Central memory CD4-positive, alpha-beta T cell (primary cell): ENCODE measurements at places on chromosomes 12 and 14.

- DNase-seq: no peak
Measured at GRCh38 chr12:52748578-52748977, 28.6 kb downstream of the KRT76 start.

- no peak for DNase-seq
Measured at GRCh38 chr12:99619389-99620158, 28.0 kb upstream of the GARIN6 start.

- DNase-seq: no peak
Measured at GRCh38 chr12:49413796-49414195, 46.5 kb downstream of the SPATS2 start.

DNA sequence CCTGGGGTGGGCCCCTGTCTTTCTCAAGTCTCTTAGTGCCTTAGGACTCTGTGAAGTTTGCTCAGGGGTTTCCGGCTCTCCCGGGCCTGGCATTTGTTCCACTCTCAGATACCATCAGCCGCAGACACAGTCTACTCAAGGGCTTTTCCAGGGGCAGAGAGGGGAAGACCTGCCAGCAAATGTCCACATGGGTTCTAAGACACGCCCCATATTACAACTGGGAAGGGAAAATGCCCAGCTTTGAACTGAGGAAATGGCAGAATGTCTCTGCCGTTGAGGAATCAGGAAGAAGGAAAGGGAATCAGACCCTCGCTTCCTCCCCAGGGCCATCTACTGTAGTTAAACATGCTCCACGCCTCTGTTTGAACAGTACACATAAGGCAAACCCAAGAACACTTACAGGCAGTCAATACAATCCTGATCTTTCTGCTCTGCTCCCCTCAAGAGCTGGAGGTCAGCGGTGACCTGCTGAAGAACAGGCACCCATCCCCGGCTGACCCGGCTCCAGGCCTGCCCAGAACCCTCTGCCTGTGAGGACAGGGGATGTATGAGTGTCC is 7.9 kb downstream of the CCDC85C start:
- no peak for DNase-seq

- DNase-seq: no peak
Measured at GRCh38 chr12:54369597-54370131, 5.4 kb upstream of the GPR84 start.

DNA sequence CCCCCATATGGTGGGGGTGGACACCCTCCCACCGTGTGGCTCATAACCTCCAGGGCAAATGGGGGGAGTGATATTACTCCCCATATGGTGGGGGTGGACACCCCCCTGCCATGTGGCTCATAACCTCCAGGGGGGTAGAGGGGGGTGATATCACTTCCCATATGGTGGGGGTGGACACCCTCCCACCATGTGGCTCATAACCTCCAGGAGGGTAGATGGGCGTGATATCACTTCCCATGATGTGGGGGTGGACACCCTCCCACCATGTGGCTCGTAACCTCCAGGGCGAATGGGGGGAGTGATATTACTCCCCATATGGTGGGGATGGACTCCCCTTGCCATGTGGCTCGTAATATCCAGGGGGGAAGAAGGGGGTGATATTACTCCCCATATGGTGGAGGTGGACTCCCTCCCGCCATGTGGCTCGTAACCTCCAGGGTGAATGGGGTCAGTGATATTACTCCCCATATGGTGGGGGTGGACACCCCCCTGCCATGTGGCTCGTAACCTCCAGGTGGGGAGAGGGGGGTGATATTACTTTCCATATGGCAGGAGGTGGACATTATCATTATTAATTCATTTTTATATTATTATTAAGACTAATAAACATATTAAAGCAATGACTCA is 51.2 kb upstream of the OXA1L start:
- no peak for DNase-seq

DNA sequence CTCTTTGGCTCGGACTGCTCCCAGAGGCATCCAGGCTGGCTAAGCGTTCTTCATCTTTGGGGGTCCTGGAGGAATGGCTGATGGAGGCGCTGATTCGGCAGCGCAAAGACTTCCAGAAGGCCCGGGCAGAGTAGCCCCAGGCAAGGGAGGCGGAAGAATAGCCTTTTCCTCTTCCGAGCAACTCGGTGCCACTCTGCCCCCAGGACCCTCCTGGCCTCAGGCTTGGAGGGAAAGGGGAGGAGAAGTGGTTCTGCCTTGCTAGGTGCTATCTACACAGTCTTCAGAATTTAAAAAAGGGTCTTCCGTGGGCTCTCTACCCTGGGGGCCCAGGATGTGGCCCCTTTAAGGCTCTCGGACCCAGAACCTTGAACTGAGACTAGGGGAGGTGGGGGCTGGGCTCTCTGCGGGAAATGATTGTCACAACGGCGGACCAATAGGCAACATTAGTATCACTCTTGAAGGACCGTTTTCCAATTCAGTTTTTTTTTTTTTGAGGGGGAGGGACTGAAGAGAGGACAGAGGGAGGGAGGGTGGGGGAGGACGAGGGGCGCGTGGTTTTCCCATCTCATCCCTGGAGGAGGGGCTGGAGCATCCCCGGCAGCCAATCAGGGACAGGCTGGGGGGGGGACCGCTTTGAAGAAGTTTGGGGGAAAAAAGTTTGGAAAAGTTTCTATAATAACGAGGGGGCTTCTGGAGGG is at the start of gene NFATC4:
Gene NFATC4 (plus strand): TSS at position 671 of the 698 bp plus-strand sequence. CDS start 157 bp downstream, outside the sequence.
- DNase-seq: peak; percentile 4

DNA sequence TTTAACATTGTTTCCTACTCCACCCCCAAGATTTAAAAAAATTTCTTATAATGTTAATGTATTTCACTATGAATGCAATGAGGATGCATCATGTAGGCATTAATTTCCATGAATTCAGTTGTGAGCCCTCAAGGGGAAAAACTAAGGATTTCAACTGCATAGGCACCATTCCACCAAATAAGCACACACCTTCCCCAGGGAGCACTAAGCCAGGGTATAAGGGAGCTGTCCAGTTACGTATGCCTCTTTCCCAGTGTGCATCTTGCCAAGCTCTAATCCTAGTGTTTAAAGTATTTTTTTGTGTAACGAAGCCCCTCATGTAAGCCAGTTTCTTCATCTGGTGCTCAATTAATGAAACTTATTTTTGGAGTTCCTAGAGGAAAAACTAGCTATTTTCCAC is 6.6 kb downstream of the FERMT2 start:
- DNase-seq: no peak

GRCh38 chr12:68832504-68832867 is 24.5 kb downstream of the MDM2 start:
- no peak for DNase-seq

DNA sequence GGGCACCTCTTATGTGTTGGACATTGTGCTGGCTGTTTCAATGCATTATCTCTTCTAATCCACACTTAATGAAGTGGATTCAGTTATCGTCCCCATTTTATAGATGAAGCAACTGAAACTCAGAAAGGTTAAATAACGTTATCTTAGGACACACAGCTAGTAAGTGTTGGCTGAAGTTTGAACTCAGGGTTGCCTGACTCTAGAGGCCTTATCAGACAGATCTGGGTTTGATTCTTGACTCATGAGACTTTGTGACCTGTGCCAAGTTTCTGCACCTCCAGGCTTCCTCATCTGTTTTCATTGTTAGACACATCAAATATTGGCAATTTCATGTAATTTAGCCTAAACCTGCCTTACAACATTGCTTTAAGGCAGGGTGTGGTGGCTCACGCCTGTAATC is 18.2 kb upstream of the IRF2BPL start:
- no peak for DNase-seq

DNA sequence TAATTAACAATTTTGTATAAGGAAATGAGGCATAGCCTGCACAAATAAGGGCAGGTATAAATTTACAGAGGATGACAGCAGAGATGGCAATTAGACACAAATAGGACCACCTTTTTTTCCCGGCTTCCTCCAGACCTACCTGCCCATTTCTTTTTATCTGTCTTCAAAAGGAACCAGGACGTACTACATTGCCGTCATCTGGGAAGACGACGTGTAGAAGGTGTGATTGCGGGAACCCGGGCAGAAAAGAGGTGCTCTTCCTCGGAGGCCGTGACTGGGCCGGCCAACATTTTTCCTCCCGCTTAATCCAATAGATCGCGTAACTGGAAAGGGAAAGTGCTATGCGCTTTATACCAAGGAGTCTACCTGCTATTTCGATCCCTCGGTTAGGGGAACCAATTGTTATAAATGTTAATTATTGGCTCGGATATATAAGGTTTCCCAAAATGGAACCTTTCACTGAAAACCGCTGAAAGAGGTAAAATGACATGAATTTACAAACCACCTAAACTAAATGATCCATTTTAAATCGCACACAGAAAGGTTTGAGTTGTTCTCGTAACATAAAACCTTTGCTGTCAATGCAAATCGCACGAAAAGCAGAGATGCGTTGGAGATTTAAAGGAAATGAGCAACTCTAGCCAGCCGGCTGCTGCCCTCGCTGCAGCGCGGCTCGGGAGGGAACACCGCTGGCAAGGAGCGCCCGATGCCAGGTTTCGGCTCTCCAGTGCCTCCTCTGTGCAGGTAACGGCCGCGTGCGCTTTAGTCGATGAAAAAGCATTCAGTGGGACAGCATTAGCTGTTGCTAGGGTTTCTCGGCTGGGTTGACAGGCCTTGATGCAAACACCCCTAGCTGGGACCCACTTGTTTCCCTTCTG is 2.8 kb upstream of the SIX1 start:
- DNase-seq: no peak

DNA sequence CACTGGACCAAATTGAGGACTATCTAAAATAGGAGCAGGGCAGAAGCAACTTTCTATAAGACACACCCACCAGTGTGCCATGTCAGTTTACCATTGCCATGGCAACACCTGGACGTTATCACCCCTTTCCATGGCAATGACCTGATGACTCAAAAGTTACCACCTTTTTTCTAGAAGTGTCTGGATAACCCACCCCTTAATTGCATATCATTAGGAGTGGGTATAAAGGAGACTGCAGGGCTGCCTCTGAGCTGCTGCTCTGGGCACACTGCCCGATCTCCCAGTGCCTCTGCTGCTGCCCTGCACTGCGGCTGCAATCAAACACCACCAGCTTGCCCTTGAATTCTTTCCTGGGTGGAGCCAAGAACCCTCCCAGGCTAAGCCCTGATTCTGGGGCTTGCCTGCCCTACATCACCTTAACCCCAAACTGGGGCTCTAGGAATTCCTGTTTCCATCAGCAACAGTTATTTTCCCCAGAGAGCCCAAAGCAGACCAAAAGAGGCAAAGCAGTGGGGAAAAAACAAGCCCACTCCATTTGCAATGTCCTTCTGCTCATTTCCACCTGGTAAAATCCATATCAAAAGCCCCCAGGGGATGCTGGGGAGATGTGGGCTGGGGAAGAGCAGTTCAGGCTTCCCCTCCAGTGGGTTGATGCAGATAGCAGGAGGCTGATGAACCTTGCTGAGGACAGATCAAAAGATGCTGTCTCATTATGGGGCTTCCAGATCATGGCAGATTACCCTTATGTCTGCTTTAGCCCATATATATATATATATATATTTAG is 129.5 kb upstream of the NCOR2 start:
- no peak for DNase-seq

DNA sequence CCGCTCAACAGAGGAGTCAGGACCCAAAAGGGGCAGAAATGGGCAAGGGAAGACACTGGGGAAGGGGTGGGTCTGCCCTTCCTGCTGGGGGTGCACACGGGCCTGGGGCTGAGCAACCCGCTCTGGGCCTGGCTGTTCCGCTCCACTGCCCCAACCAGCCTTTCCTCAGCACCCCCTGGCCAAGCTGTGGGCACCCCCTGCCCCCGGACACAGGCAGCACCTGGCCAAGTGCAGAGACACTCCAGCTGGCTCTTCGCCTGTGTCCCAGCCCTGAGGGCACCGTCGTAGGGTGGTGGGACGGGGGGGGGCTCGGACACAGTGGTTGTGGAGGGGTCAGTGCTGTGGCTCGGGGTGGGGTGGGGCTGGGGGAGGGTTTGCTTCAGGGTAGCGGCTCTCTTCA is 10.3 kb downstream of the PACS2 start:
- DNase-seq: no peak

DNA sequence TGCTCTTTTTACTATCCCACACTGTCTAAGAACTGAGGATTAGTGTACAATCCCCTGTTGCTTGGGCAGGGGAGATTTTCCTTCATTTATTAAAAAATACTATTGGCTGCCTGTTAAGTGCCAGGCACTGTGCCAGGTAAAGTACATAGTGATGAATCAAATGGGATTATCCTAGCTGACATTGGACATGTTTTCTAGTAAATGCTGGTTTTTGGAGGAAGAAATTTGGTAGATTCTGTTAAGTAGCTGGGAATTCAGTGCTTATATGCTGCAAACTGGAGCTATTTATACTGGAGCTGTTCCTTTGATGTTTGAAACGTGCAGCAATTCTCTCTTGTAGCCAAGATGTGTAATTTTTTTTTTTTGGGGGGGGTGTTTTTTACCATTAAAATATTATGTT is 299.6 kb downstream of the EMP1 start:
- no peak for DNase-seq

DNA sequence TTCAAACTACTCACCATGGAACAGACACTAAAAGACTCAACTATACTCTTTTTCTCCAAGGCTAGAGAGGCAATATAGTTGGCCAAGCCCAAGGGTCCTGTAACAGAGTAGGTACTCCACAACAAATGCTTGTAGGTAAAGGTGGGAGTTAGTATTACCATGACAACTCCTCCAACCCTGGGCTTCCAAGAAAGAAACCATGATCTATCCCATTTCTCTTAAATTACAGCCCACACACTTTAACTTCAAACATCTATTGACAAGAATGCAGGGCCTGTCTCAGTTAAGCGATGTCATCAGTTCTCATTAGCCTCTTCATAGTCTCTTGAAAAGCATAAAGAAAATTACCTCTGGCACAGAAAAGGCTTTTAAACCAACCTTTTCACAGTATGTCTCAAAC is 25.0 kb downstream of the ERH start:
- no peak for DNase-seq

GRCh38 chr14:70934502-70935134 is 27.4 kb downstream of the PCNX1 start:
- no peak for DNase-seq

- no peak for DNase-seq
Measured at GRCh38 chr12:107992870-107993451, 136.1 kb upstream of the WSCD2 start.

GRCh38 chr14:104977681-104978653 is at the start of gene AHNAK2:
Gene AHNAK2 (minus strand): TSS chr14:104978374. CDS start chr14:104978237, 137 bp downstream.
- DNase-seq: peak; percentile 29

DNA sequence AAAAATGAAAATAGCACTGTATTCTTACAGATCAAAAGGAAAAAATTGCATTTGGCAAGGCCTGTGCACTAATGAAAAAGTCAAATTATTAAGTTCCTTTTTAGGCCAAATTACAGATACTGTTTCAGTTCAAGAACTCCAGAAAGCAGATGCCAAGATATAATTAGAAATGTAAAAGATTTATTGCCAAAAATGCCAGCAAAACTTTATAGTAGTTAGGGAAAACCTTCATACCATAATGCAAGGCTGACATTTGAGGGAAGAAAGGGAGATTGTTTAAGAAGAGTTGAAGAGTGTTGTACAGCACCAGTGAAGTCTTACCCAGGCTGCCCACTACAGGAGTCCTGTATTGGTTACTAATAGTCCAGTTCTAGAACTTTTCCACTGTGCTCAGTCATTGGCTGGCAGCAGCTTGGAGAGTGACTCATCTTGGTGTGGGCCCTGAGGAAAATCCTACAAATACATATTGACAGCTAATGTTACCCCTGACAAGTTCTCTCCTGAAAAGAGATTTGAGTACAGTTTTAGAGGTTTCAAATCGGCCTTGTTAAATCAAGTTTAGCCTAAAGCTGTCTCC is 600.4 kb downstream of the C12orf50 start:
- no peak for DNase-seq

DNA sequence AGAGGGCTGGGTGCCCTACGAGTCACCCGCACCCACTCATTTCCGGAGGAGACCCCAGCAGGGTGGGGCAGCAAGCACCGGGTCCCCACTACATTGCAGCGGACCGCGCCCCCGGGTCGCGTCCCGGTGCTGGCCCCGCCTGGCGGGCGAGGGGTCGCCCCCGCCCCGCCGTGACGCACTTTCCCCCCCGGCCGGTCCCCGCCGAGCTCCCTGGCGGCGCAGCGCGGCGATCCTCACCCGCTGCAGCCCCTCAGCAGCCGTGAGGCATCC is 106.1 kb downstream of the PRICKLE1 start:
- DNase-seq: no peak
